ENCODE measurements at places on chromosomes 1 and 21. TPM values are rescaled to one million over a fixed set of nuclear protein-coding genes. Genes with fewer than 3 reads are reported as not detected.

The CD1D gene
- total RNA-seq = not detected

The CYP4A11 gene
- not detected for total RNA-seq

The POFUT2 gene
- total RNA-seq = 24.0 TPM

The FAM20B gene
- 34.3 TPM for total RNA-seq

The PSRC1 gene
- total RNA-seq = 26.5 TPM

The TMEM167B gene
- total RNA-seq = 22.4 TPM

The CNKSR1 gene
- 3.4 TPM for total RNA-seq

The TMIGD3 gene
- not detected for total RNA-seq

The CD1B gene
- total RNA-seq = not detected

DNA sequence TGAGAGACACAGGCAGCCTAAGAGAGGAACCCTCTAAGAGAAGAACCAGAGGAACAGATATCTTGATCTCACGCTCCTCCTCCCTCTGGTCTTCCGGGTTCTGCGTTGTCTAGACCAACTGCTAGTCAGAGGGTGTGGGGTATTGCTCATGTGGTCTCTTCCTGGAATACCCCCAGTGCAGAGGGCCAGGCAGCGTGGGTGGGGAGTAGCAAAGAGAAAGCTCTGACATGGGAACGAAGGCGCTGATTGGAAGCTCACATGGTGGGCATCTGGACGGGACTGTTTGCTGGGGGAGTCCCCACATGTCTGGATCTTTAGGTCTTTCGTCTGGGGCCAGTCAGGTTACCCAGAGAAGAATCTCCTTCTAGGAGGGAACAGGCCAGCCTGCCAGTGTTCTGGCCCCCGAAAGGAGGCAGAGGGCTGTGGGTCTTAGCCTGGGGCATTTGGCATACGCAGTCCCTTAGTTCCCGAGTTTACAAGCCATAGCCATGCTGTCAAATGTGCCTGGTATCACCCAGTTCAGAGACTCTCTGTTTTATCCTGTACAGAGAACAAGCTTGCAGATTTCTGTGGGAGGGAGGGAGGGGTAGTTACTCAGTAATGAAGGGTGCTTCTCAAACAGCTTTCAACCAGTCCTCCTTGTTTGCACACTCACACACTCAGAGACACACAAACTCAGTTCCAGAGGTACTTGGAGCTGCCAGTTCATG, 18.3 kb upstream of the IL6R start:
- no peaks in the 10 kb centered on the region for H3K36me3 ChIP-seq
- DNase-seq = peak; percentile 77
- H3K4me1 ChIP-seq = peaks cover 35% of the 10 kb centered on the region

DNA sequence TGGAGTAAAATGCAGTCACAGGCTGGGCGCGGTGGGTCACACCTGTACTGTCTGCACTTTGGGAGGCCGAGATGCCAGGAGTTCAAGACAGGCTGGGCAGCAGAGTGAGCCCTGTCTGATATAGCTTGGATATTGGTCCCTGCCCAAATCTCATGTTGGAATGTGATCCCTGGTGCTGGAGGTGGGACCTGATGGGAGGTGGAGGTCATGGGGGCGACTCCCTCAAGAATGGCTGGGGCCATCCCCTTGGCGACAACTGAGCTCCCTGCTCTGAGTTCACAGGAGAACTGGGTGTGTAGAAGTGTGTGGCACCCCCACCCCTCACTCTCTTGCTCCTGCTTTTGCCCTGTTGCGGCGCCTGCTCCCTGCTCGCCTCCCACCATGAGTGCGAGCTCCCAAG, 11.5 kb upstream of the PDXK start:
- H3K27ac ChIP-seq = no peak overlapping the region
- peaks cover 66% of the 10 kb centered on the region for H3K4me1 ChIP-seq
- H3K36me3 ChIP-seq = no peaks in the 10 kb centered on the region
- H3K27me3 ChIP-seq = peaks cover 2% of the 10 kb centered on the region
- no peak for DNase-seq
- H3K4me3 ChIP-seq = no peak overlapping the region

GRCh38 chr1:194300340-194300739, 1113.9 kb upstream of the B3GALT2 start:
- no peak overlapping the region for H3K27ac ChIP-seq
- no peaks in the 10 kb centered on the region for H3K27me3 ChIP-seq
- H3K4me3 ChIP-seq = no peak overlapping the region
- no peak for DNase-seq
- H3K4me1 ChIP-seq = no peaks in the 10 kb centered on the region

GRCh38 chr1:90475631-90476030, 241.5 kb downstream of the BARHL2 start:
- no peaks in the 10 kb centered on the region for H3K27me3 ChIP-seq
- H3K27ac ChIP-seq = no peak overlapping the region
- no peak overlapping the region for H3K4me3 ChIP-seq

- H3K36me3 ChIP-seq = no peaks in the 10 kb centered on the region
- H3K27me3 ChIP-seq = no peaks in the 10 kb centered on the region
- H3K27ac ChIP-seq = no peak overlapping the region
- H3K4me3 ChIP-seq = no peak overlapping the region
These were observed 2.6 kb downstream of the RIMS3 start for GRCh38 chr1:40662864-40663263.

GRCh38 chr1:59290193-59290949, 6.5 kb upstream of the FGGY start:
- H3K27ac ChIP-seq = no peak overlapping the region
- peak; percentile 56 for DNase-seq
- no peaks in the 10 kb centered on the region for H3K27me3 ChIP-seq
- H3K36me3 ChIP-seq = no peaks in the 10 kb centered on the region
- no peak overlapping the region for H3K4me3 ChIP-seq

DNA sequence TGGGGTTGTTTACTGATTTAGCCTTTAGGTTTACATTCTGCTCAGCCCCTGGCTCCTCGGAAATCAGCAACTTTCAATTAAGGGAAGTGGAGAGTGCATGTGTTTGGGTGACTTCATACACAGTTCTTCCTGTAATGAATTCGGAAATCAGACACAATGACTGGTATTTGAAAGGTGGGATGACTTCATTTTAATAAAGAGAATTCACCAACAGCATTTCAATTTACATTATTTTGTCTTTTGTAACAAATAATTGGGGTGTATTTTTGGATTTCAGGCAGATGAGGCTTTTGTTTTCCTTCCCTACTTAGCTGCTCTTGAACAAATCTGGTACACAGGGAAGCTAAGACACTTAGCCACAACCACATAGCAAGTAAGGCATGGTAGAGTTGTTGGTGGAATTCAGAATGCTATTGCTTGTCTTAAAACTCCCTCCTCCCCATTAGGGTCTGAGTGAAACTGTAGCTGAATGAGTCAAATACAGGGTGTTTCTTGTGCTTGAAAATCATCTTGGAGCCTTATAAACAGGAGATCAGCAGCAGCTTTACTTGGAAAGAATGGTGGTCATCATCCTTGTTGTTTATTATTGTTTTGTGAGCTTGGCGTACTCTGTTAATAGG, 917 bp downstream of the STX12 start:
- peak overlapping the region; percentile 88 for H3K4me3 ChIP-seq
- no peaks in the 10 kb centered on the region for H3K36me3 ChIP-seq
- peak overlapping the region; percentile 55 for H3K27ac ChIP-seq
- no peaks in the 10 kb centered on the region for H3K27me3 ChIP-seq
- no peak for DNase-seq

DNA sequence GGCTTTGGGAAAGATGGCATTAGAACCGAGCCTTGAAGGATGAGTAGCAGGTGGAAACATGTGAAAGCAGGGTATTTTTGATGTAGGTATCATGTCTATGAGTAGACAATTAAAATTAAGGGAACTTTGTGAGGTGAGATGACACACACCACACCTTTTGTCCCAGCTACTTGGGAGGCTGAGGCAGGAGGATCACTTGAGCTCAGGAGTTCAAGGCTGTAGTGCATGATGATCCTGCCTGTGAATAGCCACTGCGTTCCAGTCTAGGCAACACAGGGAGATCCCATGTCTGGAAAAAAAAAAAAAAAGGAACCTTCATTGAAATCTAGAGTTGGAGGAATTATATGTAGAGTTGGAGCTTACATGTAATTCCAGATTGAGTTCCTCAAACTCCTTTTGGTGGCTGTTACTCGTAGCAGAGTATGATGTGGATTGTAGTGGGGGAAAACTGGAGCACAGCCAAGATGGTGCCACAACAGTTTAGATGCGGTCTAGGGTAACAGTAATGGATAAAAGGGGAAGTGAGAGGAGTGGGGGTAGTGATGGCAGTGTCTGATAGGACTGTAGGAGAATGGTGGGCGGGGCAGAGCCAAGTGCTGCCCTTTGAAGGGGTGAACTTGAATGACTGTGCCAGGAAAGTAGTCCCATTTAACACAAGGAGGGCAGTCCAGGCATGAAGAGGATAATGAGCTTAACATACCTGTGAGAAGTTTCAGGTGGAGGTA, 17.4 kb downstream of the AK4 start:
- peak overlapping the region; percentile 24 for H3K27ac ChIP-seq
- DNase-seq = no peak
- peaks cover 100% of the 10 kb centered on the region for H3K4me1 ChIP-seq
- no peak overlapping the region for H3K4me3 ChIP-seq
- H3K27me3 ChIP-seq = no peaks in the 10 kb centered on the region

DNA sequence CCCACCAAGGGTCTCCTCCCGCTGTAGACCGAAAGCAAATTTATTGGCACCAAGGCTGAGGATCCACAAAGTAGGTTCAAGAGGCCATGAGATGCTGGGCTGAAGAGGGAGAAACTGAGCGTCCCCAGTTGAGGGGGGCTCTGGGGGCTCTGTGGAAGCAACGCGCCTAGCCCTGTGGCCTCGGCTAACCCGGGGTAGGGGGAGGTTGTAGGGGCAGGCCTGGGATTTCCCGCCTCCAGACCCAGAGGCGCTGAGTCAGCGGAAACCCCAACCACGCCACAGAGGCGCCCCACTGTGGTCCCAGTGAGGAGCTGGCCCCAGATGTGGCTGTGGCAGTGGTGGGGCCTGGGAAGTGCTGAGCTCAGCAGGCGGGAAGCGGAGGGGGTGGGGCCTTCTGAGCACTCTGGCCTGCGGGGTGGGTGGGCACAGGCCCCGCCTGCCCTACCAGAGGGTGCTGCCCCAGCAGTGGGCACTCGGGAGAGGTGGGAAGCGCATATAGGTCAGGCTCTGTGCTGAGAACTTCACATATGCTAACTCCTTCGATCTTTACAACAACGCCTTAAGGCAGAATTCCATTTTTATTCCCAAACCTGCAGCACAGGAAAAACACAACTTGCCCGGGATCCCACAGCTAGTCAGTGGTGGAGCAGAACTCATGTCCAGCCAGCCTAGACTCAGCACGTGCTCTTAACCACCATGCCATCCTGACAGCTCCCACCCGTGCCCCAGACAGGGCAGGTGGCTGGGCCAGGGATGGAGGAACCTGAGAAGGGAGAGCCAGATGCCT, 1.5 kb upstream of the COL16A1 start:
- DNase-seq = peak; percentile 68
- no peaks in the 10 kb centered on the region for H3K36me3 ChIP-seq
- H3K27me3 ChIP-seq = peaks cover 18% of the 10 kb centered on the region
- peaks cover 72% of the 10 kb centered on the region for H3K4me1 ChIP-seq

- H3K4me3 ChIP-seq = no peak overlapping the region
- H3K27ac ChIP-seq = no peak overlapping the region
- H3K4me1 ChIP-seq = peaks cover 19% of the 10 kb centered on the region
- no peaks in the 10 kb centered on the region for H3K27me3 ChIP-seq
- no peak for DNase-seq
- no peaks in the 10 kb centered on the region for H3K36me3 ChIP-seq
These were observed 14.2 kb upstream of the CYP4B1 start for GRCh38 chr1:46784666-46785065.

DNA sequence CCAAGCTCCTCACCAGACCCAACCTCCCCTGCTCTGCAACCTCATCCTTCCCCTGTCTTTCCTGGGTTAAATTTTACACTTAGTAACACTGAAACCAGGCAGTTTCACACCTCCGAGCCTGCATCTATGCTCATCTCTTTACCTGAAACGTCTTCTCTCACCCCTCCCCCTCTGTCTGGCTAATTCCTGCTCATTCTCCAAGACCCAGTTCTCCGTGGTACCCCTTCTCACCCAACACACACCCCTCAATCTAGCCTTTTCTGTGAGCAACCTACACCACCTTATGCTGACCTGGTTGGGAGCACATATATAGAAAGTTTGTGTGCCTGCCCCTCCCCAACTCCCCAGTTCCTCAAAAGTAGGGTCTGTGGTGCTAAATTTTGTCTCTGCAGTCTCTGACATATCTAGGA, 3.7 kb upstream of the KIAA1614 start:
- H3K4me1 ChIP-seq = peaks cover 12% of the 10 kb centered on the region
- no peak for DNase-seq
- H3K27ac ChIP-seq = no peak overlapping the region
- no peaks in the 10 kb centered on the region for H3K36me3 ChIP-seq
- peaks cover 4% of the 10 kb centered on the region for H3K27me3 ChIP-seq
- no peak overlapping the region for H3K4me3 ChIP-seq

- no peak overlapping the region for H3K27ac ChIP-seq
- 0 out of 2 replicates have a peak, but pooled peaks cover 7% of the 10 kb centered on the region for H3K4me1 ChIP-seq
- H3K36me3 ChIP-seq = no peaks in the 10 kb centered on the region
- peak; percentile 3 for DNase-seq
- no peaks in the 10 kb centered on the region for H3K27me3 ChIP-seq
- no peak overlapping the region for H3K4me3 ChIP-seq
These were observed 528.5 kb downstream of the MATN1 start for GRCh38 chr1:30194741-30195423.

- H3K27me3 ChIP-seq = no peaks in the 10 kb centered on the region
- H3K27ac ChIP-seq = no peak overlapping the region
- no peak for DNase-seq
- H3K4me3 ChIP-seq = no peak overlapping the region
These were observed 2.4 kb downstream of the SPRTN start for GRCh38 chr1:231340328-231341013.

DNA sequence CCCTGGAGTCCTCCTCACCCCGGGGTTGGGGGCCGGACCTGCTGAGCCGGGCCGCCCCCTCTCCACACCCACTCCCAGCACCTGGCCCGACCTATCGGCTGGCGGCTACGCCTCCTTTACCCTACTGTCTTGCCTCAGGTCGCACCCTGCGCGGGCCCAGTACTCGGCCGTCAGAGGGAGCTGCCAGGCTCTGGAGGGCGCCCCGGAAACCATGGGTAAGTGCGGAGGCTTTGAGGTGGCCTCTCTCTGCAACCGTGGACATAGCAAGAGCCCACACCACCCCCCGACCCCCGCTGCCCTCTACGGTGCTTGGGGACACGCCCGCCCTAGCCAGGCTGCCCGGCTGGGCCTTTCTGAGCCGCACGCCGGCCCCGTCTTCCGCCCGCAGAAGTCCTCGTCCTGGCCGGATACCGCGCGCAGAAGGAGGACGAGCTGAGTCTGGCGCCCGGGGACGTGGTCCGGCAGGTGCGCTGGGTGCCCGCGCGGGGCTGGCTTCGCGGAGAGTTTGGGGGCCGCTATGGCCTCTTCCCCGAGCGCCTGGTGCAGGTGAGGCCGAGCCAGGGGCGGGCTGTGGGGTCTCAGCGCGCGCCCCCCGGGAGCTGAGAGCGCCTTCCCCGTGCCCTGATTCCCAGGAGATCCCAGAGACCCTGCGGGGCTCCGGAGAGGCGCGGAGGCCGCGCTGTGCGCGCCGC, at the start of gene SH3D21:
Gene SH3D21 (plus strand): TSS at position 159 of the 692 bp plus-strand sequence. CDS start 53 bp downstream, at position 212.
- peaks cover 29% of the 10 kb centered on the region for H3K4me1 ChIP-seq
- no peaks in the 10 kb centered on the region for H3K27me3 ChIP-seq
- H3K36me3 ChIP-seq = peaks cover 18% of the 10 kb centered on the region

- DNase-seq = no peak
- no peaks in the 10 kb centered on the region for H3K36me3 ChIP-seq
- peaks cover 69% of the 10 kb centered on the region for H3K4me1 ChIP-seq
These were observed 13.7 kb upstream of the SRP9 start for GRCh38 chr1:225763716-225764548.

Data from HepG2 (cell line).